ENCODE measurements at places on chromosomes 2 and 18.

- no peak for DNase-seq
These were observed 2.4 kb upstream of the AAK1 start for GRCh38 chr2:69645921-69646320.

DNA sequence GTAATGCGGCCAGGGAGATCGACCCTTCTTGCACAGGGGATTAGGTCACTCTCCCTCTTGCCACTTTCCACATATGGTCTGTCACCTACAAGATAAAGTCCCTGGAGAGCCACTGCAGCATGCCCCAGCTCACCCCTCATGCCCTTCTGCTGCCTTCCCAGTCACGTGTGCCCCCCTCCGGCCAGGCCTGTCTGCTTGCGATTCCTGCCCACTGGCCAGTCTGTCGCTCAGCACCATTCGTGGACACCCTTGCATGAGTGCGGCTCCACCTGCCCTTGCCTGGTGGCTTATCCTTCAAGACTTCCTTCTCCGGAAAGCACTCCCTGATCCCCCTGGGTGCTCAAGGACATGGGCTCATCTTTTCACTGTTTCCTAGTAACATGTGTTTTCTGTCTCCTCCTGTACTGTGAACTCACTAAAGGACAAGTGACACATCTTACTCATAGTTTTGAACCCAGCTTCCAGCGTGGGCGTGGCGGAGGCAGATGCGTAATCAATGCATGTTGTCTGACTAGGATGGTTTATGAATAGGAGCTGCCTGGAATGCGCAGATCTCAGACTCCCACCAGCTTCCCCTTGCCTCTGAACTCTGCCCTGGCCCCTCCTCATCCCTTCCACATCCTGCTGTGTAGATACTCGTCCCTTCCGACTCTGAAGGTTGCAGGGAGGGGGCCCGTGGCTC, 7.8 kb upstream of the NT5DC4 start:
- peak; percentile 40 for DNase-seq

DNA sequence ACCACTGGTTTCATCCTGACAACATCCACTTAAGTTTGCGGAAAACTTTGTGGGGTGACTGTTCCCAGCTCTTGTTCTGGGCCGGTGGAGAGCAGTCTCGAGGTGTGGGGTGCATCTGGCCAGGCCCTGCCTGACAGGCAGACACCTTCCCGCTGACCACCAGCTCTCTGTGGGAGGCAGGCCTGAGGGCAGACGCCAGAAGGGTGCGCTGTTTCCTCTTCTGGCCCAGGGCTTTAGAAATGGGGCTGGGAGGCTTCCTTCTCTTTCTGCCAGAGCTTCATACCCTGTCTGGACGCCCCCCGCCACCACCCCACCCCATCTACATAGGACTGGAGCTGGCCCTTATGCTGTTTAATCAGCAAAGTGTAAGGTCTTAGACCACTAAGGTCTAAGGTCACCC, 263.8 kb downstream of the LOXHD1 start:
- DNase-seq = no peak

DNA sequence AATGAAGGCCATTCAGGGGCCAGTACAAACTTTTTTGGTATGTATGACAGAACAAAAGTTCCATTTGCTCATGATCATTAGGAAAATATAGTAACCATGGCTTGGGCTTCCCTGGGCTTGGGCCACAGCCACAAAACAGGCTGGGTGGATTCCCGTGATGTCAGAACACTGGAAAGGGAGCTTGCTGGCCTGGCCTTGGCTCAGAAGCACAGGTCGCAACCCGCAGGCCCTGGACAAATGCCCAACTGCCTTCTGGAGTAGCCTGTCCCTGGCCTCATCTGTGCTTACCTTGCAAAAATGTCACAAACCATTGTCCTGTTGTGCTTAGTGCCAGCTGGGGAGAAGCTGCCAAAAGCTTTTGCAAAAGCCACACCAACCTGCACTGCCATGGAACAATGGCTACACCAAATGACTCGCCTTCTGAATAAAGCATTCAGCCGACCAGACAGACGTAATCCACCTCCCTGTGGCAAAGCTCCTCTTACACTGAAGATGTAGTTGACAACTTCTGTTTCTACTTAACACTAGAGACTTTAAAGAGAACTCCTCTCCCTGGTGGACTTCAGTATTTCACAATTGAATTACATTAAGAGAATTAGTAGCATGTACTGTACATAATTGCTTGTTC, 125.5 kb downstream of the ANKRD44 start:
- no peak for DNase-seq

- DNase-seq = peak; percentile 55
These were observed 67.7 kb downstream of the SEPTIN10 start for GRCh38 chr2:109545828-109546713.

DNA sequence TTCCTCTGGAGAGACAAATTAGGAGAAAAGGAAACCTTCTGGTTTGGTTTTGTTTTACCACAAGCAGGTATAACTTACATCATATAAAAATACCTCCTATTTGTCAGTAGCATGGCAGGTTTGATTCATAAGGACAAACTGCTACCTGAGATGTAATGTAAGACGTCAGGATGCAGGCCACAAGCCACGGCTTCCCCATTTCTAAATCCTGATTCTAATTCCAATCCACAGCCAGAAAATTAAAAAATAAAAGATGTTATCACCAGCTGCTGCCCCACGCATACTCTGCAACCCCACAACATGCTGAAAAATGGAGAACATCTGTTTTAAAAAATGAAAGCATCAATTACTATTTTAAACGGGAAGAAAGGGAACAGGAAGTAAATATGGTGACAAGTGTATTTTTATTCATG, 197.6 kb downstream of the BCL11A start:
- no peak for DNase-seq

DNA sequence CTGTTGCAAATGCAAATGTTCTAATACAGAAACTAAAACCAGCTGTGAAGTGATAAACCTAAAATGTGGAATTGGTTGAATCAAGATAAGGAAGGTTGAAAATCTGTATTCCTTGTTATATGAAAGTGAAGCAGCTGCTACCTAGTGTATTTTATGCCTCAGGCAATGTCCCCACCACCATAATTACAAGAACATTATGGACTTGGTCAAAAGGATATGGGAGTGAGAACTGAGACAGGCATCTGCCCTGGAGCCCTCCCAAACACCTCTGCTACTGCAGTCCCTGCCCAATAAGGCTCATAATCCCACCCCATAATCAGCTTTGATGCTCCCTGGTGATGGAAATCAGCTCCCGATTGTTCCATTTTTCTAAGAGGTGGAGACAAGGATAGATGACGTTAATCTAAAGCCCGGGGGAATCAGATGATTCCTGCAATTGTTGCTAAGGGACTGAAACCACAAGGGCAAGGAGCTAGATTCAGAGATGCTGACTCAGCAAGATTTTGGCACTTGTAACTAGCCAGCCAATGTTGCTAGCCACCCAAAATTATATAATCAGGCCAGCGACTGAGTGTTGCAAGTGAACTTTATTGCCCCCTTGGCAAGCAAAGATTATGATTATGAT, 69.5 kb downstream of the EVA1A start:
- DNase-seq = peak; percentile 17

GRCh38 chr18:73577365-73577764, 570.3 kb downstream of the FBXO15 start:
- peak; percentile 39 for DNase-seq

GRCh38 chr2:106572541-106573450, 85.6 kb downstream of the CD8B2 start:
- peak; percentile 8 for DNase-seq

DNA sequence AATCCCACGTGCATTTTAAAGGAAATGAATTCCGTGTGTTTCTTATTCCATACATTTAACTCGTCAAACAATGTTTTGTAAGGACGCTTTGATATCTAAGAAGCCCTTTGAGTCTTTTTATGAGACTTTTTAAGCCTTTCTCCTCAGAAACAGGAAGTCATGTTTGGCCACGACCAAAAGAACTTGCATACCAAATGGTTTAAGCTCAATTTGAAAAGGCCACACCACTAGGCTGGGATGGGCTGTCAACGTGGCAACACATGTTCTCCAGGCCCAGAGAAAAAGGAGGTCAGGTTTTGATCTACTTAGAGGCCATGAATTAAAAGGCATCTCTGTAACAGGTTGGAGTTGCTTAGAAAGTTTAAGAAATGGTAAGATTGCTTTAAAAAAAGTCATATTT, 441.8 kb downstream of the CMPK2 start:
- peak; percentile 41 for DNase-seq

DNA sequence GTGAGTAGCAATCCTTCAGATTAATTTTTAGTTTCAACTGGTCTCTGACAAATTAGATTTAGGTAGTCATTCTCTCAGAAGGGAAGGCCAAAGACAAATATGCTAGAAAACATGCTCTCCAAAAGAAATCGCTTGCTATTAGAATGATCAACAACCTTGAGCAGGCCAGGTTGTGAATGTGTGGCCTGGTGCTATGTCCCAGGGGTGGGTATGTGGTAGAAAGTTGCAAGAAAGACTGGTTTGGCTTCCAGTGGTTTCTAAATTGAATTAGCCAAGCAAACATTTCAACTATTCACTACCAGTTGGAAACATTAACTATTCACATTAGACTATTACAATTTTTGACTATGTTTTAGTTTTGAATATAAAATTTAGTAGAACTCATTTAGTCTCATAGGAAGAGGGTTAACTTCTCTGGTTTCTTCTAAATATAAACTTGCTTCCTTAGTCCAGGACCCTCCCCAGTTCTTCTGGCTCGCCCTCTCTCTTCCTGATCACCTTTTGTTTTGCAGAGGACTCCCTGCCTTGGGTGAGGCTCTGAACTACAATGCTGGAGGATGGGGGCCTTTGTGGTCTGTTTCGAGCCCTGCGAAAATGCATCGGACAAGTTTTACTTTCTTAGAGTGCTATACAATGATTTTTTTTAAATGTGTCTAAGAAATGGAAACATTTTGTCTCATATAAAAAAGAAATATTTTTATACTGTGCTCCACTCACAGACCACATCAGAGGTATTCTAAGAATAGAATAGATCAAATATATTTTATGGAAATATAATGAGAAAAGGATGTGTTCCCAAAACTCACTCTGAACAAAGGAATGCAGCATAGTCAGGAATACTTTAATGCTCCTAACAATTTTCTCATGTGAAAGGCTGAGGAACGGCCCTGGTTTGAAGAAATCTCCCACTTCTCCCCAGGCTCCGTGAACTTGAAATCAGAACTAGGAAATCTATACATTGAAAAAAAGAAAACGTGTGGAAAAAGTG, 375.0 kb upstream of the ZEB2 start:
- DNase-seq = peak; percentile 50

DNA sequence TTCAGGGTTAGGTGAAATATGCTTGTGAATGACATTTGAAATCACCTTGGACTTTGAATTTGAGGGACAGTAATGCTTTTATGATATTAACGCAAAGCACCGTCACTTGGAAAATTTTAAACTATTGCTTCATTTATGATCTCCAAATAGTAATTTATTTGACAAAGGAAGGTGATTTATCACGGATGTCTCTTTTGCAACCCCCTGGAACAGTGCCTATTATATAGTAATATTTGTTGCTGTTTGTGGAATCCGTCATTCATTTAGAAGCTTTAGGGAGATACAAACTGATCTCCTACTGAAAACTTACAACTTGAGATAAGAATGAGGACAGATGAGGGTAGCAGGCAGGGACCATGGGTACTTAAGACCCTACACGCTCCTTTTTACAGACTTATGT, 10.7 kb upstream of the ZEB2 start:
- DNase-seq = no peak

DNA sequence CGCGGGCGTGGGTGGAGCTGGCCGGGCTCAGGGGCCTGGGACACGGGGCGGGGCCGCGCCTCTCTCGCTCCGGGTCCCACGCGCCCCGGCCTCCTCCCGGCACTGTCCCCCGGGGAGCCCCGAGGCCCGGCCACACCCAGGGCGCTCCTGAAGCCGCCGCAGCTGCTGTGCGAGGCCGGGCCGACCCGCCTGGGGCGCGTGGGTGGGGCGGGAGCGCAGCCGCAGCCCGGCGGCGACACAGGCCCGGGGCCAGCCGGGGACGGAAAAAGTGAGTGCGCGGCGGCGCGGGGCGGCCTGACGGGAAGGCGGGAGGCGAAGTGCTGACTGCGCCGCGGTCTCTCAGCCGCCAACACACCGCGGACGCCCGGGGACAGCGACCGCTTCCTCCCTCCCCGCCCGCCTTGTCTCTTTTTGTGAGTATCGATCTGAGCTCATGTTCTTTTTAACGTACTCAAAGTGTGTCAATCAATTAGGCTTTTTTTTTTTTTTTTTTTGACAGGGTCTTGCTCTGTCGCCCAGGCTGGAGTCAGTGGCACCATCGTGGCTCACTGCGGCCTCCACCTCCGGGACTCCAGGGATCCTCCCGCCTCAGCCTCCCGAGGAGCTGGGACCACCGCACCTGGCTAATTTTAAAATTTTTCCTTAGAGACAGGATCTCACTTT, 14.5 kb downstream of the PDCD1 start:
- DNase-seq = peak; percentile 63

DNA sequence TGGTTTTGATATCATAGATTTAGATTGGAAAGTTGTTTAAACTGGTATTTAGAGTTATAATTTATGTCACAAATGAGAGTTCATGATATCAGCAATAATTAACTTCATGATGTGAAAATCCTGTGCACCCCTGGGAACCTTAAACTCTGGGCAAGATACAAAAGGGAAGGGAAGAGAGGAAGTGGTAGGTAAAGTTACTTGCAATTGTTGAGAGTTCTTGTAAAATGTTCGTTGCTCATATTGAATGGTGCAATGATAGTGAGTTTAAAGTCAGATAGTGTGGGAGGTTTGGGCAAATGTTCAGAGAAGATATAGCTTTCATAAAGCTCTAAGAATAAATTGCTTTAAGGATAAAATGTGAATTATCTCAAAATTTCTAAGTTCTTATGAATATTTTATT, 75.4 kb downstream of the SP110 start:
- no peak for DNase-seq

- no peak for DNase-seq
These were observed 1101.0 kb upstream of the FANCL start for GRCh38 chr2:59342166-59342565.

DNA sequence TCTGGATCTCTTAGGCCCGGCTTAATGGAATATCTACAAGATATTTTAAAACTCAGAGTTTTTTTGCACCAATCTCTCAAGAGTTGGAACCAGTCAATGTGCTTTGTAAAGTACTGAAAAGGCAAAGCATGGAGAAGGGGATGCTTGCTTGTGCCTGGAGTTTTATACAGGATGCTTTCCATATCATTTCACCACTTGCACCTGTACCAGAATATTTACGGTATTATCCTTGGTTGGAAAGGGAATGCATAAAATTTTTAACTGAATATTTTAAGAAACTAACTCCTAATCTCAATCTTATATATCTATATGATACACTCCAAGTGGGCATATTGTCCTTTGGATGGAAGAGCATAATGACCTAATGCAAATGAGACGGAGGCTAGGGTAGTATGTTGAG, 318.7 kb downstream of the CLIP4 start:
- no peak for DNase-seq

GRCh38 chr2:238438856-238439849, 12.4 kb downstream of the ASB1 start:
- DNase-seq = peak; percentile 82

- peak; percentile 90 for DNase-seq
These were observed at the start of gene MARCHF4 for GRCh38 chr2:216371721-216372702. TSS of gene MARCHF4 (minus strand) at chr2:216372483. CDS start at chr2:216370260, 2,223 bp downstream.

Data from fibroblast of skin of back (primary cell).